Activated CD4-positive, alpha-beta T cell treated with anti-CD3 and anti-CD28 coated beads, Interleukin-2, Interleukin-6, amounts not matched to agents 100 ng/mL and 50 ng/mL, durations not matched to agents 16 hours and 8 hours (primary cell): ENCODE measurements at places on chromosomes 5 and 9.

DNA sequence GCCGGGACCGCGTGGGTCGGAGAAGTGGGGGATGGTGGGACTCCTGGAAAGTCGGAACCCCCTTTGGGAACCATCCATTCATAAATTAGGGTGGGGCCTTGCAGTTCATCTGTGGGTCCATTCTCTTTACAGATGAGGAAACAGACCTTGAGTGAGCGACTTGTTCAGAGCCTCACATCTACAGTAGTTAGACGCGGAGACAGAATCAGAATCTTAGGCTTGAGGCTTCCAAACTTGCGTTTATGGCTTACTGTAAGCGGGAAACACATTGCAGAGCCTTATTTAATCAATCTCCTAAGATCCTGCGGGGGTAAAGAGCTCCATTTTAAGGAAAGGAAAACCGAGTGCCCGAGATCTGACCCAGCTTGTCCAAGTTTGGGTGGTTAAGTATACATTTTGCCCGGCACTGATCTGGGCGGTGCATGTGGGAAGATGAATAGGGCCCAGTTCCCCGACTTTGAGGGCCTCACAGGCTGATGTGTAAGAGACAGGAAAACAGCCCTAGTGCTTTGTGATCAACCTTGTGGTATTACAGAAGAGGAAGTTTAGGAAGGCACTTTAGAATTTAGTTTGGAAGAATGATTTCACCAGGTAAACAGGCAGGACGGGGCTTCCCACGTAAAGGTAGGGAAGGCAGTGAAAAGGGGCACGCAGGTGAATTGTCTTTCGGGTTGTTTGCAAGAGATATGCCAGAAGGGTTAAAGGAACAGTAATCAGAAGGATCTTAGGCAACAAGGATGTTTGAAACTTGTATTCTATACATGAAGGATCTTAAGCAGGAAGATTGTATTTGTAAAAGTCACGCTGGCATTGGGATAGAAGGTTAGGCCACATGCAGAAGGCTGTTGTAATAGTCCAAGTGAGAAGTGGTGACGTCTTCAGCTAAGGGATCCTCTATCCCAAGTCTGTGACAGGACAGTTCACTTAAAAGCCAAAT, 744 bp downstream of the TARS1 start:
- peak; percentile 46 for DNase-seq

- no peak for DNase-seq
Measured at GRCh38 chr5:106368021-106368420, 1302.7 kb downstream of the EFNA5 start.

GRCh38 chr9:85716031-85716877, 25.5 kb downstream of the AGTPBP1 start:
- DNase-seq: peak; percentile 18

DNA sequence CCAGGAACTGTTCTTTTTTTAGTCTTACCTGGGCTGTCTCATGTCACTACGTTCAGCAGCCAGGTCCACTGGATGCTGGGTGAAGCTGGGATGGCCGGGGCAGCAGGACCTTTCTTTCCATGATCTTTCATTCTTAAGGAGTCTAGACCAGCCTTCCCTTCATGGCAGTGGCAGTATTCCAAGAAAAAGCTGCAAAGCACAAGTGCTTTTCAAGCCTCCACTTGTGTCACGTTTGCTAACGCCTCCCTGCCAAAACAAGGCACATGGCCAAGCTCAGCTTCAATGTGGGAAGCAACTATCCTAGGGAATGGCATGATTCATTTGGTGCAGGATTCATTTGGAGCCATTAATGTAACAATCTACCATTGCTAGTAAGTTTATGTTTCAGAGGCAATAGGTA, 94.8 kb downstream of the RCL1 start:
- DNase-seq: no peak

GRCh38 chr9:128339761-128340690, at the start of gene SLC27A4:
TSS of gene SLC27A4 (plus strand) at chr9:128340527. CDS start at chr9:128343133, 2,606 bp downstream.
- peak; percentile 91 for DNase-seq

DNA sequence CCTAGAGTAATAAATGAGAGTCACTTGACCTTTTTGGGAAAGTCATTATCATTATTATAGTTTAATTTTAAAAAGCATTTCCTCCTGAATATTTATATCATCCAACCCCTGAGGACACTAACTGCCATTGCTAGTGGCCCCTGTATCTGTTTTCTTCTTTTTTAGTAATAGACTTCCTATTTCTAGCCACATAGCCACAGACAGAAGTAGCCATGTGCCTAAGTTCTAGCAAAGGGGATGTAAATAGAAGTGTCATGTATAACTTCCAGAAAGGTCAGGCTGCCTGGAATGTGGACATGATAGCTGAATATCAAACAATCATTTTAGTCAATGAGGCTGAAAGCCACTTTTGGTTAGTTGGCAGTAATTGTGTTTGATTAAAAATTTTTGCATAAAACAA, 37.5 kb upstream of the IQGAP2 start:
- DNase-seq: no peak

- DNase-seq: no peak
Measured at GRCh38 chr5:10639846-10640368, 76.0 kb downstream of the ANKRD33B start.

- DNase-seq: no peak
Measured at GRCh38 chr5:150789450-150789849, 10.9 kb downstream of the SMIM3 start.

DNA sequence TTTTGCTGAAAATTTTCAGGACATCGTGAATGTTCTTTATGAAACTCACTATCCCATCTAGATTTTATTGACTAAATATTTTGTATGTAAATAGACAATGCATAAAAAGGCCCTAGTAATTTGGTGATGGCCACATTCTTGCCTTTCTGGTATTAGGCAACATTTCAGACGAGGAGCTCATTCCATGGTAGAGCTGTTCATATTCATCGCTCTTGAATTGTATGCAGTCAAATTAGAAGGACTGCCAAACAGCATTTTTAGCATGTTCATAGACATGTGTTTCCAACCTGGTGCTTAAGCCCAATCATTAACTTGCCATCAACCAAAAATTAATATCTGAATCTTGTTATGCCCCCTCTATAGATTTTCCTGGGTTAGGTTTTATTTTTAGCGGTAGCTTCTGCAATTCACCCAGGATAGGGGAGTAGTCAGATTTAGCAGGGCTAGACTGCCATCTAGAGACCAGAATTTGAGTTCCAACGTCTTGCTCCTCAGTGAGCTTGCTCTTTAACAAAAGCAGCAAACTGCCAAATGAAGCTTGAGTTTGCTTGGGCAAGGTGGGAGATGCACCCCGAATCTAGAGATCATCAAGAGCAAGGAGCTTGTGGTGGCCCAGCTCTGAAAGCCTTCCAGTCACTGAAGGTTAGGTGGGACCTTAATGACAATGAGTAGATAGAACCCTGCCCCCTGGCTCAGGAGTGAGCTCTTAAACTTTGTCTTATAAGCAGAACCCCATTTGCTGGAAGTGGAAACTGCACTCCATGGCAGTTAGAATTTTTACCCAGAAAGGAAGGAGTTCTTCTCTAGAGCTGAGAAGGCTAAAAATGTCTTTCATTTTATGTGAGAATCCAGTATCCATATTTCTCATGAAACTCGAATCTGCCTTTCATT, 456.2 kb downstream of the RASEF start:
- peak; percentile 13 for DNase-seq

- DNase-seq: peak; percentile 14
Measured at GRCh38 chr9:78298046-78298765, 1.3 kb downstream of the PSAT1 start.

DNA sequence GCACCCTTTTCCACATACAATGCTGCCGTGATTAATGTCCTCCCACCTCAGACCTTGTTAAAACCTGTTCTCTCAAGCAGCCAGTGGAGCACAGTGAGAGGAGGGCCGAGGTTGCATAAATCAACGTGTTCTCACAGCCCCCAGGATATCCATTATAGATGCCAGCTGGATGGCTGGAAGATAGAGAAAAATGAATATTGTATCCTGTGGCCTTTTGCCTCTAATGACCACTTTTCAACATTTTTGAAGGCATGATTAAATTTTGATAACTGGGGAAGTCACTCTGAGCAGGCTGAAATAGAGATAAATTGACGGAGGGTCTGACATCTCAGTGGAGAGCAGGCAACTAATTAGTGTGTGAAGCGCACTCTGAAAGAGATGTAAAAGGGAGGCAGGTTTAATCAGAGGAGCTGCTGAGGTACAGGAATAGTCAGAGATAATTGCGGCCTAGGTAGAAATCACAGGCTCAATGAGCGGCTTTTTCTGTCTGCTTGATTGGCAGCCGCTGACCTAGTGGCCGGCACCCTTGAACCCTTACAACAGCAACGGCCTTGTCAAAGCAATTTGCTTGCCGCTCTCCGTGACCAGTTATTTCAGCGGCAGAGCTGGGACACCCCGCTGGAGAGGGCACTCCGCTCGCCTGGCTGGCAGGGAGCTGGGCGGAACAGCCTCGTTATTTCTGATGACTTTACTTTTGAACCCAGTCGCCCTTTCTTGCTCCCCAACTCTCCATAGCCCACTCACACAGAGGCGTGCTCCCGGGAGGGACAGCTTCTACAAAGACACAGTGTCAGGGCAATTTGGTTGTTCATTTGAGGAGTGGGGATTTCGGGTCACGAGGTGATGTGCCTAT, 560.7 kb downstream of the PSAT1 start:
- no peak for DNase-seq
